ENCODE measurements at places on chromosomes 3 and 15.
A peak's percentile ranks its signal among the peaks of the same experiment; 100 is the strongest.

GRCh38 chr15:63146684-63147083, 10.6 kb downstream of the RPS27L start:
- DNase-seq: no peak

DNA sequence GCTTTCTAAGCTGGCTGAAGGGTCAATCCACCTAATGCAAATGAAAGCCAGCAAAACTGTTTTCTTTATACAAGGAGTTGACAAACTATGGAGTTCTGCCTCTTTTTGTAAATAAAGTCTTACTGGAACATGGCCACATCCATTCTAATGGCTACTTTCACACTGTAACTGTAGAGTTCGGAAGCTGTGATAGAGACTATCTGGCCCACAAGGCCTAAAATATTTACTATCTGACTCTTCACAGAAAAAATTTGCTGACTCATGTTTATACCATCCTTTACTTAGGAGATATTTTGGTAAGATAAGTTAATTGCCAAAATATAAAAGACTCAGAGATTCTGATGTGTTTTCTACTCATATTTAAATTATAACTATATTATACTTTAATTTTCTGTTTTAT, 93.7 kb upstream of the GK5 start:
- no peak for DNase-seq

DNA sequence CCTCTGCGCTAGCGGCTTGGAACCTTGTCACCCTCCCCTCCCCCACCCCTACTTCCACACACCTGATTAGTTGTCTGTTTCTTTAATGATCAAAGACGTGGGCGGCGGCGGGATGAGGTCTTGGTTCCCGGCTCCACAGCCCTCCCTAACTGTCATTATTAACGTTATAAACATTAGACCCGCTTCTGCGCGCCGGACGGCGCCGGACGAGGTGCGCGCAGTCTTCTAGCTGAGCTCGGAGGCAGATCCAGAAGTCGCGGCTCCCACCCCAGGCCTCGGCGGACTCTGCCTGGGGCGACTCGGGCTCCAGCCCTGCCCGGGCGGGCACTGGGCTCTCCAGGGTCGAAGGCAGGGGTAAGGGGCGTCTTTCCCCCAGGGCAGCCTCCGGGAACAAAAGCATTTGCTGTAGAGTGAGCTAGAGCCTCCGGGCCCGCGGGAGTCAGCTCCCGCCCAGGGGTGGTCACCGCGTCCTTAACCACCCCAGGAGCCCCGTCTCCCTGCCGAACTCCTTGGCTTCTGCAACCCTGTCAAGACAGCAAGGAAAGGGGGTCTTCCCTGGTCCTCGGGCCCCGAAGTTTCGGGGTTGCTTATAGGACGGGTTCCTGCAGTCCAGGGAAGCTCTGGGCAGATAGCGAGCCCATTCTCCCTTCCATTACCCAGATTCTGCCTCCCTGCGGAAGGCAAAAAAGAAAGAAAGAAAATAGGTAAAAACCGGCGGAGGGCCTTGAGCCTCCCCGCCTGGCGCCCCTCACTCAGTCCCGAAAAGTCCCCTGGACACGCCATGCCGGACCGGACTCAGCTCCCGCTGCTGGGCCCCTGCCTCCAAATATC, 2.2 kb upstream of the ISLR2 start:
- no peak for DNase-seq

GRCh38 chr15:37046876-37047614, 53.3 kb downstream of the MEIS2 start:
- no peak for DNase-seq

- DNase-seq: no peak
Observed at GRCh38 chr3:59388555-59389270, 338.9 kb upstream of the CFAP20DC start.

DNA sequence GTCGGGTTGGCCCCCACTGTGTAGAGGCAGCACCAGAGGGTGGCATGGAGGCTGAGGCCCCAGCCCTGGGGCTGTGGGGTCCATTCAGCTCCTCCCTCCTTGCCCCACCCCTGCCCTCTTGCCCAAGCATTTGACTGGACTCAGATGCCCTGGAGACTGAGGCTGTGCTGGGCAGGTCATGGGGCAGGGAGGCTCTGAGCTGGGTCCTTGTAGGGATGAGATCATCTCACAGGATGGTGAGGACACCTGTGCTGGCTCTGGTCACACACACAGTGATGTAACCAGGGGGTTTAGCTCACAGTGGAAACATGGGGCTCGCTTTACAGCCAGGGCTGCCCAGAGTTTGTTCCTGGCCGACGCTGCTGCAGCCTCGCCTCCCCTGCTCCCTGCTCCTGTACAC, 17.8 kb downstream of the ALPK3 start:
- no peak for DNase-seq

GRCh38 chr3:18195836-18196235, 229.3 kb downstream of the SATB1 start:
- DNase-seq: no peak

DNA sequence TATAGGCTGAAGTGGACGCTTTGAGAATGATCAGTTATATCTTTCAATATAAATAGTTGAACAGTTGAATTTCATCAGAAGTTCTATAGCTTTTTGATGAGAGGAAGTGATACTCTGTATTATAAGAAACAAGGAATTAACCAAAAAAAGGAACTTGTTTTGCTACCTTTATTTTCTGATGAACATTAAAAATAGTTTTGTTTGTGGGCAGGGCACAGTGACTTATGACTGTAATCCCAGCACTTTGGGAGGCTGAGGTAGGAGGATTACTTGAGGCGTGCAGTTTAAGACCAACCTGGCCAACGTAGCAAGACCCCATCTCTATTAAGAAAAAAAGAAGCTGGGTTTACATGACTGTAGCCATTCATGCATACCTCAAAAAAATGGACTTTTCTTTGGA, 16.7 kb downstream of the BLOC1S6 start:
- DNase-seq: no peak

- DNase-seq: no peak
Observed at GRCh38 chr3:114384558-114384903, 90.7 kb downstream of the TIGIT start.

- no peak for DNase-seq
Observed at GRCh38 chr3:111668326-111668725, 73.2 kb upstream of the ZBED2 start.

GRCh38 chr3:123508178-123508577, 59.3 kb upstream of the ADCY5 start:
- DNase-seq: no peak

GRCh38 chr3:98763076-98763475, at the start of gene ST3GAL6:
Gene ST3GAL6, plus strand, starts transcription at chr3:98763340. Its CDS starts 5,101 bp downstream, at chr3:98768441.
- DNase-seq: no peak

DNA sequence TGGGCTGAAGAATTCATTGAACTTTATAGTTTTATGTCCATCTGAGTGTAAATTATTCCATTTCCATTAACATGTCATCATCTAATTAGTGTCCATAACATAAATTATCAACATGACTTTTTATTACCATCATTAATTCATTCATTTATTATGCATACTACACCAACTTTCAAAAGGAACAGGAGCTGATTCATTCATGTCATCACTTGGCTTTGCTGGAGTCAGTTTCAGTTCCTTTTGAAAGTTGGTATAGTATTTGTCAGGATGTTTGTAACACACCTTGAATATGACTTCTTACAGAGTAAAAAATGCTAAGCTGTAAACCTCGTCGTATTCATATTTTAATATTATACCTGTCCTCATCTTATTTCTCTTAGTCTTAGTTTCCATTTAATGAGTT, 298.0 kb upstream of the RBMS3 start:
- no peak for DNase-seq

DNA sequence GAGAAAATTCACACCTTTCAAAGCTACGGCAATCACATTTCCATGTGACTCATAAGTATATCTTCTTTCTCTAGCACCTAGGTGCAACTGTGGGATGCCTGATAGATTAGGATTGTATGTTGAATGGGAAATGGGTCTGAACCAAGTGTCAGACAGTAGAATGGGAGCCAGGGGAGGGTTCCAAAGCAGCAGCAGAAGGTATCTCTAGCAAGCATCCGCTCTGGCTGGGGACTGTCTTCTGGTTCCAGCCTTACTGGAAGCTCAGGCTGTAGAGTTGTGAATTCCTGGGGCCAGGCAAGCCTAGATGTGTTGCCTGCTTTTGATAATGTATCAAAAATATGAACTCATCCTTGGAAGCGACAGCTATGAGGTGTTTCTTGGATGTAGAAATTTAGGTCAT, 2.1 kb upstream of the CHL1 start:
- no peak for DNase-seq

GRCh38 chr3:50567011-50567385, 549 bp downstream of the C3orf18 start:
- DNase-seq: no peak

DNA sequence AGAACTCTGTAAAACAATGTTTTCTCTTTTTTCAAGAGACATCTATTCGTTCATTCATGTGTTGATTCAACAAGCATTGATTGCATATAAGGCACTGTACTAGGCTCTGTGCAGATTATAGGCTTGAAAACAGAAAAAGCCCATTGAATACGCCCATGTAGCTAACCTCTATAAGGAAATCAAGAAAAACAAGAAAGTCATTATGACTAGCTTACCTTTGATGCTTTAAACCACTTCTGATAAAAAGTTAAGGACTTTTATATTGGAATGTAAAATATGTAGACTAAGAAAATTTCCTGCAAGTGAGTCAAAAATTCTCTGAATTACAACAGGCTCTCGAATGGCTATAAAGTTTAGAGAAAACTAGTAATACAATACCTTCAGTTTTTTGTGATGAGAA, 92.5 kb downstream of the BDH1 start:
- DNase-seq: no peak

- peak; percentile 79 for DNase-seq
Observed at GRCh38 chr3:58532794-58533220, 4.2 kb downstream of the ACOX2 start.

DNA sequence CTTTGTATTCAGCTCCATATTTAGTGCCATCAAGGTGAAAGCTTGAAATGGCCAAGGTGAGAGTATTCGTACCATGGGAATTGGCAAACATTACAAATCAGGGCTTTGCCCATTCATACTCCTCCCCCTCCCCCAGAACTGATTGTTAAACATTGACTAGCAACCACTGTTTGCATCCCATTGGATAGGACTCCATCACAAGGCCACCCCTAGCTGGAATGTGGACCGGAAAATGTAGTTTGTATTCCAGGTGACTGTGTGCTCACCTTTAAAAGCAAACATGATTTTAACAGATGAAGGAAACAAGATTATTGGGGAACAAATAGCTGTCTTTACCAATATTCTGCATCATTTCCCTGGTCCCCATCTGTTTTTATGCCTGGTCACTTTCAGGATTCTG, 14.1 kb downstream of the ST3GAL6 start:
- DNase-seq: no peak

DNA sequence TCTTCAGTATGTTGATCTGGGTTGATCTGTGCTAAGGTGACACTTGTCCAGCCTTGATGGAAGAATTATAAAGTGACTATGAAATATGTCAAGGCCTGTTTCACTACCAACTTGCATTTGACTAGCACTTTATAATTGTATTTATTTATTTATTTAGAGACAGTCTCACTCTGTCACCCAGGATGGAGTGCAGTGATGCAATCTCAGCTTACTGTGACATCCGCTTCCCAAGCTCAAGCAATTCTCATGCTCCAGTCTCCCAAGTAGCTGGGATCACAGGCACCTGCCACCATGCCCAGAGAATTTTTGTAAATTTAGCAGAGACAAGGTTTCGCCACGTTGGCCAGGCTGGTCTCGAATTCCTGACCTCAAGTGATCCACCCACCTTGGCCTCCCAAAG, 25.5 kb upstream of the LACTB start:
- DNase-seq: no peak

- DNase-seq: no peak
Observed at GRCh38 chr15:63057468-63058345, 15.2 kb downstream of the TPM1 start.

DNA sequence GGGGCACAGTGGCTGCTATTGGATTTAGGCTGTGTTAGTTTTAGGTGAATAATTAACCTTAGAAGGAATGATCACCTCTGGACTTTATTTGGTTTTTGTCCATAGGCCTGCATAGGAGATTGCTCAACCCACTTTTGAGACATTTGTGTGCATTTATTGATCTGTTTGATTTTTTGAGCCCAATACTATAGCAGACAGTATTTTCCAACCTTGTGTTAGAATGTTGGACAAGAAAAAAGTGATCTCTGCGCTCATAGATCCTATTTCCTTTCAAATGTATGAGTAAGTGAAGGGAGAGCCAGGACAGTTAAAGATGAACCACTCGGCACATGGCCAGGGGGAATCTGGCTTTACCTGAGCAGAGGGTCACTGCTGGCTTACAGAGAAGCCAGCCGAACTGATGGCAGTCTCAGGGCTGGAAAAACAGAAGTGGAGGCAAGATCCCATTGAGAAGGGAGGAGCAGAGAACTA, 8.8 kb upstream of the TOPBP1 start:
- DNase-seq: no peak

DNA sequence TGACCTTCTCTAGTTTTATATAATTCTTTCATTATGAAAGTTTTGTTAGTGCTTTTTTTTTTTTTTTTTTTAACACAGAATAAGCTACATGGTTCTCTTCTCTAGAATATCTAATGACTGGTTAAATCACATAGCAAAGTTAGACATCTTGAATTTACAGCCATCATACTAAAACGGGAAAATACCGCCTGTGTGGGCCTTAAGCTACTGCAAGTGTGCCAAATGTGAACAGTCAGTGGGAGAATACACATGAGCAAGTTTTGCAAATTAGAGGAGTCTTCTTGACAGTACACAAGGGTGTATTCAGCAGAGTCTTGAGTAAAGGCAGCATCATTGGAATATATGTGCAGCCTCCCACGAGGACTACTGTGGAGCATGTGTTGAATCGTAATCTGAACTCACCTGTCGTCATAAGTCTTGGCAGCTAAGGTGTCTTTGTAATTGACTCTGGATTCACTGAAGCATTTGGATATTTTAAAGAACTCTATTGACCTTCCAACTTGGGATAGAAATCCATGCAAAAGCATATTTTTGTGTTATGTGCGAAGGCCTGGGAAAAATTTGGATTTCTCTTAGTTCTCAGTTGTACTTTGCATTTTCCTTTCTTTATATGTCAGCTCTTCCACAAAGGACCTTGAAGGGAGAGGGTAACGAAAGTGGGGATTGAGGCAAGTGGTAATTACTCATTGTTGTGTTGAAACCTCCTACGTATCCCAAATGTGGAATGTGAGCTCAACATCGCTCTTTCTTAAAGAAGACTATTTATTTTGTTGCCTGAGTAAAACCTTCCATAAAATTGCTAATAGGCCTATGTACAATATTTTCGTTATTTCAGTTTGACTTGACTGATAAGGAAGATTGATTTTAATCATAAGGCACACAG, 117.4 kb downstream of the ATG7 start:
- DNase-seq: no peak

DNA sequence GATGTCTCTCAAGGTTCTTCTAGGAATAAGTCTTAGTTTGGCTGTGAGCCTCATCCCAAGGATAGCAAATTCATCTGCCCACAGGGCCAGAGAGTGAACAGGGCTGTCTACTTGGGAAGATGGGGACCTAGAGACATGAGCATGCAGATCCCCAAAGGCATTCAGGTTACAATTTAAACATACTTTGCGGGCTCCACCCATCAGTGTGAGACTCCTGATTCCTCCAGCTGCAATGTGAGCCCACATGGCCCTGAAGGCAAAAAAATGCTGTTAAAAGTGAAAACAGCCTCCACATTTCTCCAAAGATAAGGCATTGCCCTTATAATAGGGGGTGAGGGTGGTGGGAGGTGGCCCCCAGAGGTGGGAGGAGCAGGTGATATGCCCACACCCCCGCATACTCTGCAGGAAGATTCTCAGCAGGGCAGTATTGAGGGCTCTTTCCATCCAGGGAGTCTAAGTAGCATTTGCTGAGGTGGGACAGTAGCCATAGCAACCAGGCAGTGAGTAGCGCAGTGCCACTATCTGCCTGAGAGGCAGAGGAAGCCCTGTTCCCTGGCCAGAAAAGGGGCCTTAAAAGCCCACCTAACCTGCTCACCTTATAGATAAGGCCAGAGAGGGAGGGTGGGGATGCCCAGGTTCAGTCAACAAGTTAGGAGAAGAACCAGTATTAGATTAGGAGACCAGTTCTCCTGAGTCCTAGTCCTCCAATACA, 31.2 kb downstream of the TGM4 start:
- no peak for DNase-seq

Measured in GM12892 (cell line).